ENCODE measurements at places on chromosomes 1 and 21. TPM values are rescaled to one million over a fixed set of nuclear protein-coding genes. Genes with fewer than 3 reads are reported as not detected.

LYSMD1 gene
- polyA plus RNA-seq = 12.5 TPM

GRCh38 chr1:153536671-153537375 lies 1.0 kb upstream of the S100A6 start:
- no peak for DNase-seq

DNA sequence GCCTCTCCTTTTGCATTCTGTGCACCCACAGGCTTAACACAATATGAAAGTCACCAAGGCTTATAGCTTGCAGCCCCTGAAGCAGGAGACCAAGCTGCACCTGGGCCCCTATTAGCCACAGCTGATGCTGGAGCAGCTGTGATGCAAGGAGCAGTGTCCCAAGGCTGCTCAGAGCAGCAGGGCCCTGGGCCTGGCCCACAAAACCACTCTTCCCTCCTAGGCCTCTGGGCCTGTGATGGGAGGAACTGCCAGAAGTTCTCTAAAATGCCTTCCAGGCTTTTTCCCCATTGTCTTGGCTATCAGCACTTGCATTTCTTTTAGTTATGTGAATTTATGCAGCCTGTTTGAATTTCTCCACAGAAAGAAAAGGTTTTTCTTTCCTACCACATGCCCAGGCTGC lies 89.5 kb upstream of the KCTD3 start:
- no peak for DNase-seq

GPR25 gene
- not detected for polyA plus RNA-seq

LEFTY1 gene
- polyA plus RNA-seq = 0.24 TPM

GRCh38 chr1:221881805-221882581 lies 140.1 kb upstream of the DUSP10 start:
- DNase-seq = no peak

DNA sequence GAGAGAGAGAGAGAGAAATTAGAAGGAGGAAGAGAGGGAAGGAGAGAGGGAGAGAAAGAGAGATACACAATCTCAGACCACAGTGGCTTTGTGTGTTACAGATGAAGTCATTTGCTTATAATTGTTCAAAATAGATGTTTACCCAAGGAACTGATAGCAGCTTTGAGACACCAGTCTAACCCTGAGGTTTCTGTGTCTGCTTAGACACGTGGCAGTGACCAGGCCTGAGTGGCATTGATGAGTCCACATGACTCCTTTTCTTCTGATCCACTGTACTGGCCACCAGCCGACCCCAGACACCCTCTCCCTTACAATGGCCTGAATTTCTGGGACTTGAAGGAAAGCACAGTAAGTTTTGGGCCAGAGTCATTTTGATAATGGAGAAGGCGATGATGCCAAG lies 104.9 kb downstream of the DUSP10 start:
- no peak for DNase-seq

DNA sequence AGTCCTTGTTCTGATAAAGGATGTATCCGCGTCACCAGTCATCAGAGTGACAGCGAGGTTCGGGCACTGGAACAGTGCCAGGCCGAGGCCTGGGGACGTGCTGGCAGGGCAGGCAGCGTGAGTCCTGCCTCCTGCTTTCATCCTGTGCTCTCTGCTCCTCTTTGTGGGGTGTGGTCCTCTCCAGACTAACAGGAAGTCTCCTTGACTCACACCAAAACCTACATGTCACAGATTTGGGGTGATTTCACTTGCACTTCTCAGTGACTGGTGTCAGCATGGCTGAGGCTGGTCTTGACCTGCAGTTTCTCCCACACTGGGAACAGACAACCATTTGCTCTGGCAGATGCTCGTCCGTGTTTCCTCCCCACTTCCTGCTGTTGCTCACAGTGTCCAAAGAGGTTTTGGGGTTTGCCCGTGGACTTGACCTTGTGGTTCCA lies 8.8 kb upstream of the NLRP3 start:
- DNase-seq = no peak
